ENCODE measurements at places on chromosomes 7 and 10. TPM values are rescaled to one million over a fixed set of nuclear protein-coding genes. Genes with fewer than 3 reads are reported as not detected.

AS3MT gene
- total RNA-seq = 3.0 TPM

TRRAP gene
- total RNA-seq = 20.3 TPM

CFAP46 gene
- 20.4 TPM for total RNA-seq

PNLIP gene
- total RNA-seq = not detected

DNA sequence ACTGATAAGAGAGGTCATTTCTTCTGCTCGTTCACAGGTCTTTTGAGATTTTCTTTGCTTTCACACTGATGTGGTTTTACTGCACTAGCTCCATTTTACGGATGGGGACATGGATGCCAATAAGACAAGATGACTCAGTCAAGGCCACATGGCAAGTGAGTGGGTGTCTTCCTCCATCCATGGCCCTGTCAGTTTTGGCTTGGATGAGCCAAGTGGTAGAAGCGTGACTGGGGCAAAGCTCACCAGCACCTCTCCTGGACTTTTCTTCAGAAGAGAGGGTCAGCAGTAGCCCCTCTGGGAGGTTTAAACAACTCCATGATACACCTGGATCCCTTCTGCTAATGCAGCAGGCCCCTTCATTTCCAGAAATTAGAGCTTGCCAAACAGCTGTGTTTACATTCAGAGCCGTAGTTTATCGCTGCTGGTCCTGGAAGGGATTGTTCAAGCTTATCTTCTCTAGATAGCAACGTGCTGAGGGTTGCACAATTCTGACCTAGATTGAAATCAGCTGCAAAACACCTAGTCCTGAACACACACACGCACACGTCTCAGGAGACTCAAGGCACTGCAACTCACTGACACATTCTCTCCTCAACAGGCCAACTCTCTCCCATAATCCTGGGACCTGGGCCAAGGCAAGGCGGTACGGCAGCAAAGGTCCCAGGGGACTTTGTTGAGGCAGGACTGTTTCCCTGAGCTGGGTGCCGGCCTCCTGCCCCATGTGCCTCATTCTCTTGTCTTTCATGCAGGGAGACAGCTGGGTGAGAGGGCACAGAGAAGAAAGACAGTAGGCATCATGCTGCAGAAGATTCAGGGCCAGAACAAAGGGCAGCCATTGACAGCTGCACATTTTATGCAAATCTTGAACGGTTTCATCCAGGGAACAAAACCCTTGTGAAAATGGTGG lies 14.2 kb upstream of the PDCD4 start:
- DNase-seq = no peak
- no peaks in the 10 kb centered on the region for H3K36me3 ChIP-seq
- no peaks in the 10 kb centered on the region for H3K27me3 ChIP-seq
- peaks cover 14% of the 10 kb centered on the region for H3K4me1 ChIP-seq
- H3K27ac ChIP-seq = no peak overlapping the region
- no peak overlapping the region for H3K4me3 ChIP-seq

GRCh38 chr7:3762146-3762831 lies 461.2 kb downstream of the SDK1 start:
- H3K27me3 ChIP-seq = peaks cover 2% of the 10 kb centered on the region
- no peaks in the 10 kb centered on the region for H3K36me3 ChIP-seq
- no peak overlapping the region for H3K27ac ChIP-seq
- DNase-seq = no peak

DNA sequence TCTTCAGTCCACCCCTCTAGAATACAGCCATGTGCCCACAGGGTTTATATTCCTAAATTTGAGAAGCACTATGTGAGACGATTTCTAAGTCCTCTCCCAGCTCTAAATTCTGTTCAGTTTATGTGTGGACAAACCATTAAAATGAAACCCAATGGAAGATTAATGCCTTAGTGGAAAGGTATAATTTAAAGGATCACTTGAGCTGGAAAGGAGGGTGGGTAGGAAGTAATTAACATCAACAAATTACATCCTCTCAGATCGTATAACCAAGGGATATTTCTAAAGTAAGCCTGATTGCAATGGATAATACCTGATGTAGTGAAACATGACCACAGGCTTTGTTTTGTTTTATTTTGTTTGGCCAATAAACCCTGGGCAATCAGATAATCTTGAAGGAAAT lies 511.0 kb upstream of the COBL start:
- no peak overlapping the region for H3K4me3 ChIP-seq
- DNase-seq = no peak
- no peaks in the 10 kb centered on the region for H3K4me1 ChIP-seq
- no peaks in the 10 kb centered on the region for H3K27me3 ChIP-seq
- no peaks in the 10 kb centered on the region for H3K36me3 ChIP-seq
